ENCODE measurements at places on chromosomes 12 and 14.

GRCh38 chr14:70856851-70857495, 47.7 kb upstream of the MAP3K9 start:
- H3K4me3 ChIP-seq: no peak overlapping the region
- H3K27ac ChIP-seq: no peak overlapping the region
- no peaks in the 10 kb centered on the region for H3K4me1 ChIP-seq
- H3K36me3 ChIP-seq: no peaks in the 10 kb centered on the region
- no peaks in the 10 kb centered on the region for H3K27me3 ChIP-seq

GRCh38 chr12:7139200-7139599, 9.0 kb downstream of the CLSTN3 start:
- no peak overlapping the region for H3K4me3 ChIP-seq
- no peak for DNase-seq
- H3K4me1 ChIP-seq: no peaks in the 10 kb centered on the region

DNA sequence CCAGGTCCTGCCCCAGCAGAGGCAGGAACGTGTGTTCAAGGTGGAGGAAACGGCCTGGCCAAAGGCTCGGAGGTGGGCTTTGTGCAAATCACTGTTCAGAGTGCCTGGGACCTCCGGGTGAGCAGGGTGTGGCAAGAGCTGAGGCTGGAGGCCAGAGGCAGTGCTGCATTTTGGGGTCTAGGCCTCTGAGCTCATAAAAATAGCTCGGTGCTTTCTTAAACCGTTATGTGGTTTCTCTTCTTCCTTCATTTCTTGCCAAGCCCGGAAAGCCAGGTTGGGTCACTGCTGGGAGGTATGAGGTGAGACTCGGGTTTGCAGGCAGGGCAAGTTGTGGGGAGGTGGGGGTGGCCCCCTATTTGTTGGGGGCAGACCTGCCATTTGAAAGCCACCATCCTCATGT, 178.8 kb upstream of the MYL2 start:
- no peaks in the 10 kb centered on the region for H3K4me1 ChIP-seq
- H3K27me3 ChIP-seq: no peaks in the 10 kb centered on the region
- H3K27ac ChIP-seq: no peak overlapping the region
- DNase-seq: no peak
- H3K36me3 ChIP-seq: no peaks in the 10 kb centered on the region

DNA sequence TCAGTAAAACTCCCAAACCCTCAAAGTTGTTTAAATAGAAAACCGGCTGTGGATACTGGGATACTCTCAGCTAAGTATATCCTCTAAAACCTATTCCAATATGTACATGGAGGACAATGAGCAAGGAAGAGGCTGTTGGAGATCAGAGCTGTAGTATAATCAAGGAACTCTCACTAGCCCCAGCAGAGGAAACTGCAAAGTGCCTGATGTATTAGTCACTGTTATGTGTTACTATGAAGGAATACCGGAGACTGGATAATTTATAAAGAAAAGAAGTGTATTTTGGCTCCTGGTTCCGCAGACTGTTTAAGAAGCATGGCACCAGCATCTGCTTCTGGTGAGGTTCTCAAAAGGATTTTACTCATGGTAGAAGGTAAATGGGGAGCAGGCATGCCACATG, 65.6 kb upstream of the RPL10L start:
- H3K4me3 ChIP-seq: no peak overlapping the region
- H3K27ac ChIP-seq: no peak overlapping the region
- no peak for DNase-seq
- no peaks in the 10 kb centered on the region for H3K27me3 ChIP-seq

- no peaks in the 10 kb centered on the region for H3K36me3 ChIP-seq
- DNase-seq: no peak
- no peak overlapping the region for H3K4me3 ChIP-seq
- no peaks in the 10 kb centered on the region for H3K4me1 ChIP-seq
Measured at GRCh38 chr12:83197483-83197914, 510.8 kb downstream of the TMTC2 start.

GRCh38 chr12:43338848-43339526, 213.0 kb downstream of the ADAMTS20 start:
- H3K36me3 ChIP-seq: no peaks in the 10 kb centered on the region
- H3K4me3 ChIP-seq: no peak overlapping the region
- no peak overlapping the region for H3K27ac ChIP-seq

DNA sequence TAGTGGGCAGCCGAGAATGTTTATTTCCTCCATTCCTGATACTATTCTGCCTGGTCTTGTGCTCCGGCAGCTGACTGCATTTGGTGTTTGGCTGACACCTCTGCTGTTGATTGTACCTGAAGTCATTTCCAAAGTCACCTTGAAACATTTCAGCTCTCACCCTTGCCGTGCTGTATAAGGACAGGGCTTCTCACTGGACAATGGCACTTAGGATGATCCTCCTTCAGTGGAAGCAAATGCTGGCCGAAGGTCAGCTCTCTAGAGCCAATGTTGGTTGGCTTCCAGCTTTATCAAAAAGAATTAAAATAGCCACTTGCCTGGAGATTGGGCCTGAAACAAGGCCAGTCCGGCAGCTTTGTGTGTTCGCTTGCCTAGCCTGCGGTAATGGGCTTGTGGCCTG, 44.0 kb downstream of the ACACB start:
- no peaks in the 10 kb centered on the region for H3K4me1 ChIP-seq
- no peak overlapping the region for H3K4me3 ChIP-seq
- H3K36me3 ChIP-seq: no peaks in the 10 kb centered on the region
- H3K27me3 ChIP-seq: no peaks in the 10 kb centered on the region
- DNase-seq: no peak

DNA sequence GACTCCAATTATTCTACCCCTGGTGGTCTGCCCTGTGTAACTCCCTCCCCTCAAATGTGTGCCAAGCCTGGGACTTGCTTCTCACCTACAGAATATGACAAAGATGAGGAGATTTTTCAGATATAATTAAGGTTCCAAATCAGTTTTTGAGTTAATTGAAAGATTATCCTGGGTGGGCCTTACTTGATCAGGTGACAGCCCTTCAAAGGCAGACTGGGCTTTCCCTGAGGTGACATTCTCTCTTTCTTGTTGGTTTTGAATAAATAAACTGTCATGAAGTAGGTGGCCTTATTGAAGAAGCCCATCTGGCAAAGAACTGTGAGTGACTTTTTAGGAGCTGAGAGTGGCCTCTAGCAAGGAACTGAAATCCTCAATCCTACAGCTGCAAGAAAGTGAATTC, 106.0 kb downstream of the BRMS1L start:
- no peak overlapping the region for H3K4me3 ChIP-seq
- no peak overlapping the region for H3K27ac ChIP-seq
- no peaks in the 10 kb centered on the region for H3K4me1 ChIP-seq
- H3K27me3 ChIP-seq: no peaks in the 10 kb centered on the region

DNA sequence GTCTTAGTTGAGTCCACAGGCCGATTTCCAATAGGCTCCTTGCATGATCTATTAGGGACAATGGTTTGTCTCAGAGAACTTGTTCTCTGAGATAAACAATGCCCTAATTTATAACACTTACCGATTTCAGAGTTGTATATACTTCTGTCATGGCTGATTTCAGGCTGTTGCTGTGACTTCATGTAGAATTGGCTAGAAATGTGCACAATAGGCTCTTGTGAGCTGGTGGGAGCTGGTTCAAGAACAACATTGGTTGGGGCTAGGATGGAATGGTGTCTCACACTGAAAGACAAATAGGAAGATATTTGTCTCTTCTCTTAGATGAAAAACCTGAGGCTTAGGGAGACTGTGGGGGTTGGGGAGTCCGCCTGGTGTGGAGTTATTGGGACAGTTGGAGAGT, 6.7 kb upstream of the KRT86 start:
- DNase-seq: no peak
- no peaks in the 10 kb centered on the region for H3K4me1 ChIP-seq
- no peak overlapping the region for H3K27ac ChIP-seq
- H3K4me3 ChIP-seq: no peak overlapping the region

DNA sequence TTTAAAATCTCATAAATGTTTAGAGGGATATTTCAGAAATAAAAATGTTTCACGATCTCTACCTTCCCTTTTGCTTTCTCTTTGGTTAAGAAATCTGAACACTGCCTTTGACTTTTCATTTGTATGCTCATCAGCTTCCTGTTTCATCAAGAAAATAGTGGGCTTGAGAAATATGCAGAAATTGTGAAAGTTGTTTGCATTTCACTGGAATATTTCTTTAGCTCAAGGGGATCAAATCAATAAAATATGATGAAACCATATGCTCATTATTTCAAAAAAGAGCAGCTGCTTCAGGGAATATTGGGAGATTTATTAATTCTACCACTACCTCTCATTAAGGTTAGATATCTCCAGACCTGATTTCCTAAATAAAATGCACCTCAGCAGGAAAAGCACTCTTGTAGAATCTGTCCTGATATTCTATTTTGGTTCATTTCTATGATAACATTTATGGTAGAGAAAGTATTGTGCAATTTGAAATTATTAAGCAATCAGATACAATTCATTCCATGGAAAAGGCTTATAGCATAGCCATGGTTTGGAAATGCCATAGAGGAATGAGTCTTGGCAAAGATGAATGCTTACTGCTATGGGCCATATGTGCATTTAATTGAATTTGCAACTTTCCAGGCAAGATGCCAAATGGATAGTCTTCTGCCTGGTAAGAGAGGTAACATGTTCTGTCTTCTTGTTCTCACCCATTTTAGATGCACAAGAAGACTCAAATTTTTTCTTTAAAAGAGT, 212.6 kb upstream of the SLC16A7 start:
- DNase-seq: no peak
- no peaks in the 10 kb centered on the region for H3K4me1 ChIP-seq
- no peak overlapping the region for H3K4me3 ChIP-seq
- H3K36me3 ChIP-seq: no peaks in the 10 kb centered on the region

DNA sequence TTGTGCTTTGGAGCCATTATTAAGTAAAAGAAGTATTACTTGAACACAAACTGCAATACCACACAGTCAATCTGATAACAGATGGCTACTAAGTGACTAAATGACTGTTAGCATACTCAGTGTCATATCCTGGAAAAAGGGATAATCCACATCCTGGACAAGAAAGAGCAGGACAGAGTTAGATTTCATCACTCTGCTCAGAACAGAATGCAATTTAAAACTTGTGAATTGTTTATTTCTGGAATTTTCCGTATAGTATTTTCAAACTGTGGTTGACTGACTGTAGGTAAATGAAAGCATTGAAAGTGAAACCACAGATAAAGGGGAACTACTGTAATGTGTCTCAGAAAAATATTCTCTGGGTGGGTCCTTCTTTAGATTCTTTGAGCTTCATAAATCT, 458.8 kb downstream of the TMEM117 start:
- no peaks in the 10 kb centered on the region for H3K27me3 ChIP-seq
- H3K4me1 ChIP-seq: no peaks in the 10 kb centered on the region
- no peak overlapping the region for H3K4me3 ChIP-seq
- no peak overlapping the region for H3K27ac ChIP-seq

DNA sequence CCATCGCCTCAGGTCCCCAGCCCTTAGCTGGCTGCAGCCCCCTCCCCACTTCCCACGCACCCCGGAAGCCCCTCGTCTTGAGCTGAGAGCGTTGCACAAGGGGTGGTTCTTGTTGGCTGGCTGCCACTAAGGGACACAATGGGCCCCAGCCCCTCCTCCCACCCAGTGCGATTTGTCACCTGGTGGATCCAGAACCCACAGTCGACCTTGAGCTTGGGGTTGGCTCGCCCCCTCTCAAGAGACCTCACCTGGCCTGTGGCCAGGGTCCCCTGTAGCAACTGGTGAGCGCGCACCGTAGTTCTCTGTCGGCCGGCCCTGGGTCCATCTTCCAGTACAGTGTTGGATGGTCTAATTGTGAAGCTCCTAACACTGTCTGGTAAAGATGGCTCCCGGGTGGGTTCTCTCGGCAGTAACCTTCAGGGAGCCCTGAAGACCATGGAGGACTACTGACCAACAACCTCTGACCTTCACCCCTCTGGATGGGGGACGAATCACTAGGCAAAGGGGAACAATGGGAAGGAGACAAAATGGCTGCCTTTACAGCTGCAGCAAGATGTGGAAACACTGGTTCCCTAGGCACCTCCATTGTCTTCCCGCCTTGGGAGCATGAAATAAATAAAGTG, 6.6 kb downstream of the PHB2 start:
- H3K4me1 ChIP-seq: peaks cover 15% of the 10 kb centered on the region
- H3K36me3 ChIP-seq: peaks cover 48% of the 10 kb centered on the region
- H3K27me3 ChIP-seq: no peaks in the 10 kb centered on the region
- no peak overlapping the region for H3K4me3 ChIP-seq
- no peak for DNase-seq
- no peak overlapping the region for H3K27ac ChIP-seq

- no peak for DNase-seq
- H3K36me3 ChIP-seq: no peaks in the 10 kb centered on the region
- H3K27ac ChIP-seq: no peak overlapping the region
- H3K4me3 ChIP-seq: no peak overlapping the region
- peaks cover 1% of the 10 kb centered on the region for H3K4me1 ChIP-seq
- no peaks in the 10 kb centered on the region for H3K27me3 ChIP-seq
Measured at GRCh38 chr14:79852950-79853744, 358.2 kb downstream of the DIO2 start.

GRCh38 chr14:49898485-49898884, 5.6 kb downstream of the ARF6 start:
- H3K27me3 ChIP-seq: no peaks in the 10 kb centered on the region
- no peak overlapping the region for H3K4me3 ChIP-seq
- peaks cover 17% of the 10 kb centered on the region for H3K4me1 ChIP-seq
- no peak overlapping the region for H3K27ac ChIP-seq
- DNase-seq: no peak

DNA sequence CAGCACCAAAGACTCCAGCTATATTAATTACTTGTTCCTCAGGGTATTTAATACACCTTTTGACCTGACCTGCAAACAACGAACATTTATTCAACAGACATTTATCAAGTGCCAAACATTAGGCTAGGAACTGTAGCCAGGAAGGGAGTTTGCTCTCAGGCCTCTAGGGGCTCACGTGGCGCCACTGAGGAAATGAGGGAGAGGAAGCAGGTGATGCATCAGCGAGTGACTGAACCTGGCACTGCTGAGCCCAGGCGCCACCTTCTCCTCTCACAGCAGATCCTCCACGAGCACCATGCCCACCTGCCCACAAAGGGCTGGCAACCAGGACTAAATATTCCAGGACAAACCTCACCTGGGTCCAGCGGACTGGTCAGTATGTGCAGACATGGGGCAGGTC, 50.2 kb downstream of the SETD3 start:
- no peak for DNase-seq
- no peaks in the 10 kb centered on the region for H3K27me3 ChIP-seq
- no peak overlapping the region for H3K27ac ChIP-seq

GRCh38 chr12:57477710-57478681, 1.7 kb downstream of the ARHGAP9 start:
- H3K4me1 ChIP-seq: peaks cover 5% of the 10 kb centered on the region
- H3K27me3 ChIP-seq: peaks cover 64% of the 10 kb centered on the region
- H3K4me3 ChIP-seq: no peak overlapping the region
- DNase-seq: no peak
- H3K36me3 ChIP-seq: no peaks in the 10 kb centered on the region
- no peak overlapping the region for H3K27ac ChIP-seq

- H3K27me3 ChIP-seq: no peaks in the 10 kb centered on the region
- no peak overlapping the region for H3K27ac ChIP-seq
- H3K36me3 ChIP-seq: no peaks in the 10 kb centered on the region
- no peak for DNase-seq
Measured at GRCh38 chr12:86193931-86194330, 62.3 kb downstream of the MGAT4C start.
